ENCODE measurements at places on chromosomes 11 and 22.

DNA sequence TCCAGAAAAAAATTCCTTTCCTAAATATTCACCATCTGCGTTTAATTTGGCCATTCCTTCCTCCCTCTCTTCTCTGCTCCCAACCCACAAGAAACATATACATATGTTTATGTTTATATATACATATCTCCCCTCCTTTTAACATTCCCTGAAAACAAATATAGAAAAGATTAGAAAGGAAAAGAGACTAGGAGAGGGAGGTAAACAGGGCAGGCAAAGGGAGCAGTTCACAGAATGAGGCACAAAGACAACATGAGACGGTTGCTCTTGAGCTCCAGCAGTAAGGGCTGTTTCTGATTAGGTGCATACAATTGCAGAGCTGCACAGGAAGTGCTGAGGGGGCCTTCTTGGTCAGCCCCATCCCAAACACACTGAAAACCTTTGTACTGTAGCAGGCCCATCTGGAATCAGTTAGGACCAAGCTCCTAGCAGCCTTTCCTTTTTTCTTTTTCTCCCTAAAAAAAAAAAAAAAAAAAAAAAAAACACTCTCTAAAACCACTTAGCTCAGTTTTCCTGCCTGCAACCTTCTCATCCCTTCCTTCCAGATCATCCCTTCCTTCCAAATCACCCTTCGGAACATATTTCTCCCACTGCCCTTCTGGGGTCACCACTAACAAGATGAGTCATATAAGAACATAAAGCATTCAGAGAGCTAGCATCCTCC, 57.0 kb downstream of the RBFOX2 start:
- peak; percentile 99 for DNase-seq

GRCh38 chr11:29989174-29989970, 27.5 kb downstream of the KCNA4 start:
- DNase-seq = no peak

GRCh38 chr11:123305601-123306375, 110.7 kb upstream of the CLMP start:
- DNase-seq = no peak

DNA sequence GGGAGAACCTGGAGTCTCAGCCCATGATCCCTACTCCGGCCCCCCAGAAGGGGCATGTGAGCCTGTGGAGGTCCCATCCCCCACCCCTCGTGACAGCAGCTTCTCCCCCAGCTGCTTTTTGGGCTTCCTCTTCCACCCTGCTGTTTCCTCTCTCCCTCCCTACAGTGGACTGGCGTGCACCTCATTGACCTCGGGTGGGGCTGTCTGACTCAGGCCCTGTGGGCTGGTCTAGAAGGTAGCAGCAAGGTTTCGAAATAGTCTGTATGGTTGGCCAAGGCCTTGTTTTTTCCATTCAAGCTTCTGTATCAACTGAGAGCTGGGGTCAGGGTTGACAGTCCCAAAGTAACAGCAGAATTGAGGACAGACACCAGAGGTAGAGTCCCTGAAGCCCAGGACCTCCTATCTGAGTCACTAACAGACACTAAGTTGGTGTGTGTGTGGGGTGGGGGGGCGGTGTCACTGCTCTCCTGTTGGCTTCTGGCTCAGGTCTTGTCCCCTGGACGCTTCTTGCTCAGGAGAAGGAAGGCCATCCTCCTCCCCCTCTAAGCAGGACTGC, 7.7 kb downstream of the SLC37A2 start:
- no peak for DNase-seq

- DNase-seq = no peak
Observed at GRCh38 chr22:32378707-32379272, 21.1 kb downstream of the RFPL3 start.

Measured in HFF-Myc (cell line).